Naive thymus-derived CD4-positive, alpha-beta T cell (primary cell): ENCODE measurements at places on chromosomes 7 and 10.

GRCh38 chr7:29563590-29564495 is at the start of gene PRR15:
Gene PRR15 (plus strand): TSS chr7:29563835. CDS start chr7:29566330, 2,495 bp downstream.
- no peak for DNase-seq

DNA sequence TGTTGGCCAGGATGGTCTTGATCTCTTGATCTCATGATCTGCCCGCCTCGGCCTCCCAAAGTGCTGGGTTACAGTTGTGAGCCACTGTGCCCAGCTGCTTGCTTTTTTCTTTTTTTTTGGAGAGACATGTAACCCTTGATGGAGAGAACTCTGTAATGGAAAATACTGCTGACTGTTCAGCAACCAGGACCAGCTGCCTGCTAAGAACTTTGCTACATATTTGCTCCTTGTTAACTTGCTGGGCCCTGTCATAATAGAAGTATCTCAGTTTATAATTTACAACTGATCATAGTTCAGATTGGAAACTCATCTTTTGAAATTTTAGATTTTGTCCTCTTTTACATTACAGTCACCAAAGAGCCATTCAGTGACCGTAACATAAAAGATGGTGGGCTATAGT is 34.9 kb downstream of the TASOR2 start:
- no peak for DNase-seq

GRCh38 chr10:109744020-109744419 is 179.3 kb downstream of the XPNPEP1 start:
- DNase-seq = no peak

GRCh38 chr7:43294080-43294630 is 181.7 kb downstream of the HECW1 start:
- DNase-seq = no peak

GRCh38 chr7:27386581-27386980 is 144.0 kb downstream of the EVX1 start:
- DNase-seq = no peak

DNA sequence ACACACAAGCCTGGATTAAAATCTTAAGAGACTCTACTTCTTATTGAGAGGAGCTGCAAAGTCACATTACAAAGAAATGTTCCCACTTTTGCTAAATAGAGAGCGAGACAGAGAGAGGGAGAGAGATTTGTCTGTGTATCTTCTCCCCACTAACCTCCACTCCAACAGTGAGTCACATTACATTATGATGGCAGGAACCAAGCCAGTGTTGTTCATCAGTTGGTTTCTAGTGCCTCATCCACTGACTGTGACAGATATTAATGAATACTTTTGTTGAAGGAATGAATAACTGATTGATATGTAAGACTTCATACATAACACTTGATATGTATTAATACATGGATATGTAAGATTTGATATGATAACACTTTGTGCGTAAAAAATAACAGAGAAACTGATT is 258.2 kb upstream of the SORCS1 start:
- DNase-seq = no peak

DNA sequence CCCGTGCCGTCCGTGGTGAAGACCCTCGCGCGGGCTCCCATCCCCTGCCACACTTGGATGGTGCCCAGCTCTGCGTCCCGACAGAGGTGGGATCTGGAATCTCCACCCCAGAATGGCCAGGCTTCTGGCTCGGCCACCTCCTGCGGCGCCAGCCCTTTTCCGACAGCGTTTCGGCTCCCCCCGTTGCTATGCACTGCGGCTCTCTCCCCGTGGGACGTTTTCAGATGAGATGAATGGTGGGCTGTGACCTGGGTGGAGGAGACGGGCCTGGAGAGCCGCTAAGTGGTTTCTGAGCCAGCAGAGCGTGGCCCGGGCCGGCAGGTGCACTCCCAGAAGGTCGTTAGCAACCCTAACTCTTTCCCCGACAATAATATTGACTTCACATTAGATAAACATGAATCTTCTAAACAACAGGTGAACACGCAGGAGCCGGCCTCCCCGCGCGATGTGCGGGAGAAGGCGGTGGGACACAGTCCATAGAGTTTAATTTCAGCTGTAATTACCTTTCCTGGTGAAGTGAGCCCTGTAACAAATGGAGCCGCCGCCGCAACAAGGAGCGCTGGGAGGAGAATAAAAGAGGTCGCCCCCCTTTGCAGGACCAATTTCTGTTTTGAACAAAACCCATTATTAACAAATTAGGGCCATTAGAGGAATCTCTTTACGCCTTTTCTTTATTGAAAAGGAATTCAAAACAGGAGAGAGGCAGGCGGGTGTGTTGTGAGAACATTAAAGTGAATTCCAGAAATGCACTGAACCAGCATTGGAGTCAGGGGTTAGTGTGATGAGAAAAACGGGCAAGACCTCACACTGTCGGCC is 294.3 kb upstream of the PFKP start:
- no peak for DNase-seq

GRCh38 chr7:38318803-38319416 is 45.5 kb upstream of the TARP start:
- no peak for DNase-seq

GRCh38 chr7:50333221-50333651 is 28.7 kb downstream of the IKZF1 start:
- DNase-seq = peak; percentile 77

DNA sequence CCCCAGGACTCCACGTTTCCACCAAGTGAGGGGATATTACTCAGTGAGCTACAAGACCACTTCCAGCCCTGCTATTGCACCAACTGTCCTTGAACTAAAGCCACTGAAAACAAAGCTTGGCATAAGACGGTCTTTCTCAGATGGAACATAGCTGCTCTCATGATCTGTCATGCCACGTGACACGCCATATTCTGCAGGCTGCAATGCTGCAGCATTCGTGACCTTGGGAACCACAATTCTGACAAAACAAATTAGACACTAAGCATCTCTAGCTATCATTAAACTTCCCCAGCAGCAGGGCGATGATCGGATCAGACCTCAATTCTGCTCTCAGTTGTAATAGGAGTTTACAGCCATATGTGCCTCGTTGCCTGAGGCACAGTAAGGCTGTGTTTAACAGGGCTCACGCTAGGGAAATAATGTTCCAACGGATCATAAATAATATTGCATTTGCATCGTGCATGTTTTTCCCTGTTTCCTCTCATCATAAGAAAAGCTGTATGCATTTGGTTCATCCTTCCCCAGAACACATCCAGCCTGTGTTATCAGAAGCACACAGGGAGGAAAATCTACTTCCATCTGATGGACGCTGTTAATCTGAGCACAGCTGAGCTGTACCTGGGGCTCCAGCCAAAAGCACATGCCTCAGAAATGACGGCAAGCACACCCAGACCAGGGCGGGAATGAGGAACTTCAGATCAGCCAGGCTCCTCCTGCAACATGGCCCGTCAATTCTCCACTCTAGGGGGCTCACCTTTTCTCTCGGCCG is 38.6 kb upstream of the CNPY1 start:
- DNase-seq = no peak
